ENCODE measurements at places on chromosomes 7 and 10.
A peak's percentile ranks its signal among the peaks of the same experiment; 100 is the strongest.

GRCh38 chr10:47311932-47312662 lies 10.2 kb upstream of the GDF2 start:
- DNase-seq = peak; percentile 94

DNA sequence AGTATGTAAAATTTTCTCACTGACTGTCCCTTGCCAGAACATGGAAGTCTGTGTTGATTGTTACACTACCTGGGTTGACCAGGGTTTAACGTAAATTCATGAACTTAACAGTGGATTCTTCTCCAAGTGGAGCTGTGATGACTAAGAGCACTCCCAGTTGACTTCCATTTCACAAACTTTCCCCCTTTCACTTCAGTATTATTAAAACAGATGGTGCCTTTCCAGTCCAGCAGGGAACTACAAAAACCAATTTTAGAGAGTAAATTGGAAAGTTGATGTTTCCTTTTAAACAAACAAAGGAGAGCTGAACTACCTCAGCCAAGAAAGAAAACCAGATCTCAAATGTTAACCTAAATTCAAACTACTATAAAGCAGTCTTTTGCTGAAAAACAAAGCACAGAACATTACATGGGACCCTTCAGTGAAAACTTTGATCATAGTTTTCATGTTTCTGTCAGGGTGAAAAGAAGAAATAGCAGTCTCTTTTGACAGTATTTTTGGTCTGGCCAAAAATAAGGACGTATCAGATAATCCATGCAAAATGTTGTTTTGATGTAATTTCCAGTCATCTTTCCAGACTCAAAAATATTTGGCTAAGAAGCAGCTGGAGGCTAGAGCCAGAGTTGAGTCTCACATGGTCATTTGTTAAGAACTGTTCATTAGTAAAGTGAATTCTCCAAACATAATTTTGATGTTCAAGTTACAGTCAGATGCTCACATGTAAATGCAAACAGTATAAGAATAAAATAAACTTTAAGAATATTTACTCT lies 479.9 kb upstream of the AKR1E2 start:
- no peak for DNase-seq

DNA sequence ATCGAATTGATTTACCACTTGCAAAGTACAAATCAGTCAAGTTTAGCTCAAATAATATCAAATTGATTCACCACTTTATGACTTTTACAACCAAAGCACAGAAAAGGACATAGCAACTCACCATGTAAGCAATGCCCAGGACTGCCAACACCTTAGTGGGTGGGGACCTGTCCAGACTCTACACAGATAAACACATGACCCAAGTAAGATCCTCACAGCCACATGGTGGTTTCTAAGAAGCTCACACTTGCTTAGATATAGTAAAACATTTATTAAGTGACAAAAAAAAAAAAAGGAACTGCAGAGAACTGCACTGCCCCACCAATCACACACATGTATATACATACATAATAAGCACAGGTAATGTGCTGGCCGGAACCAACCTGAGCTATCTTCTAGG lies 116.2 kb downstream of the SLC25A13 start:
- no peak for DNase-seq

DNA sequence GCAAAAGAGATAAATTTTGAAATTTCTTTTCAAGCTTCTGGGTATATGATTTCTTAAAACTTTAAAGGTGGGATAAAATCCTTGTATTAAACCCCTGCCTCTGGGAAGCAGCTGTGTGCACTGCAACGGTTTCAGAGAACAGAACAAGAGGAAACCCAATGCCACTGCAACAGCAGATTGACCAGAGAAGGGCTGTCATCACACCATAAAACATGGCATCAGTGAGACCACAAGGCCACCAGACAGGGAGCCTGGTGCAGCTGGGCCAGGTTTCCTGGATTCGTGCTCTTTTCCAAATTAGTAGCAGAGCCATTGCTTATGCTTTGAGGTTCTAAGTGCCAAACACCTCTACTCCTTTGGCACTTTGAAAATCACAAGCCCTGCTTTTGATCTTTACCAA lies 152.4 kb downstream of the PRPF18 start:
- DNase-seq = no peak

DNA sequence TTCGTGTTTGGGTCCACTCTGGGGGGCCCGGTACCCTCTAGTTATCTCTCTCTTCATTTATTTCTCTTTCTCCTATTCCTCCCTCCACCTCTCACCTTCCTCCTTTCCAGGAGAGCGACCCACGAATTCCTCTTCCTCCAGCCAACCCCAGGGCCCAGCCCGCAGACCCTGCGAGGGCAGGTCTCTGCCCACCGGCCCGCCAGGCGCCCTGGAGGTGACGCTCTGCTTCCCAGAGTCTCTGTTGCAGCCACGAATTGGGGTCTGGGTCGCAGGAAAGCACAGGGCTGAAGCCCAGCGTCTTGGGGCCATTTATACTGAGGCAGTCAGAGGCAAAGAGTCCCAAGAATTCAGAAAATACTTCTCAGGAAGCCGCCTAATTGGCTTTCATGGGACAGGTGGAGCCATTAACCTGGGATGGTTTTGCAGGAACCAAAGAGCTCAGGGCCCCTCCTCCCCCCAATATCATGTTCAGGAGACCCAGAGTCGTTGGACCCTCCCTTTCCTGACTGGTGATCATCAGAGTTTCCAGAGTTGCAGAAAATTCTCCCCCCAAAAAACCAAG lies 2.7 kb upstream of the EN2 start:
- peak; percentile 69 for DNase-seq

GRCh38 chr10:81848514-81848913 lies 26.5 kb upstream of the NRG3 start:
- DNase-seq = no peak
